ENCODE measurements at places on chromosomes 2 and 18.

DNA sequence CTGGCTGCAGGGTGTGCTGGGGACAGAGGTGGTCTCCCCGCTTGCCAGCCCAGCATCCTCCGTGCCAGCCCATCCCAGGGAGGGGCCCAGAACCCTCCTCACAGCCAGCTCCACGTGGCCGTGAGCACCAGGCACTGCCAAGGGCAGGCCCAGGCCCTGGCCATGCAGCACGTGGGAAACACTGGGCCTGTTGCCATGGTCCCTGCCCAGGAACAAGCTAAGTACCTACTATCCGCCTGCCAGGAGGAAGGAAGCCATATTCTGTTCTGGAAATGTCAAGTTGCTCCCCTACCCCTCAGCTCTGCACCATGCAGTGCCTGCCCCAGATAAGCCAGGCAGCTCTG, 250.6 kb downstream of the CYP26B1 start:
- DNase-seq, result no peak

DNA sequence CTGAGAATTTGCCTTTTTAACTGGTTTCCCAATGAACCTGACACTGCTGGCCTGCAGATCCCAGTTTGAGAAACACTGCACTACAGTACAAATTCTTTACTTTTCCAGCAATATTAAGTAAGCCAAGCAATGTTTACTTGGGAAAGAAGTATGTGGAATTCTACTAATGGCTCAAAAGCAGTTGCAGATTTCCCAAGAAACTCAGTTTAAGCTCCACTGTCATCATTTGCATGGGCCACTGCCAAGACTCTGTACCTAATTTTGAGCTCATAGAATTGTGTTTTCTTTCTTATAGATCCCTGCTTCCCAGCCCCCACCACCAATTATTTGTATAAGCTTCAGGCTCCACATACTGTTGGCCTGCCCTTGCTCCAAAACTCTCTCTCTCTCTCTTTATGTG, 676.1 kb downstream of the RNF144A start:
- no peak for DNase-seq

- DNase-seq, result no peak
These were observed 510.6 kb upstream of the RAB6C start for GRCh38 chr2:129468879-129469278.

GRCh38 chr18:27206411-27206810, 21.3 kb upstream of the CHST9 start:
- DNase-seq, result no peak

DNA sequence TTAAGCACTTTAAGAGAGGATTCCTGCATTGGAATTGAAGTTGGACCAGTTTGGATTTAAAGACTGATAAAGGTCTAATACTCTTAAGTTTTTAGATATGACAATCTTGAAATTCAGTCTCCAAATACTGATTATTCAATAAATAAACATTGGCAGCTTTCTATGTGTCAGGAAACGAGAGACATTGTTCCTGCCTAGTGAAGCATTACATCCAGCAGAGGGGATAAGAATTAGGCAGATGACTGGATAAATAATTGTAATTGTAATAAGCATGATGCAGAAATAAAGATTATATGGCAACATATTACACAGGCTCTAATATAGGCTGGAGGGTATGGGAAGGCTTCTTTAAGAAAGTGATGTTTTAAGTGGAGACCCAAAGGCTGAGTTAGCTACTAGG, 226.5 kb upstream of the MMADHC start:
- DNase-seq, result no peak

DNA sequence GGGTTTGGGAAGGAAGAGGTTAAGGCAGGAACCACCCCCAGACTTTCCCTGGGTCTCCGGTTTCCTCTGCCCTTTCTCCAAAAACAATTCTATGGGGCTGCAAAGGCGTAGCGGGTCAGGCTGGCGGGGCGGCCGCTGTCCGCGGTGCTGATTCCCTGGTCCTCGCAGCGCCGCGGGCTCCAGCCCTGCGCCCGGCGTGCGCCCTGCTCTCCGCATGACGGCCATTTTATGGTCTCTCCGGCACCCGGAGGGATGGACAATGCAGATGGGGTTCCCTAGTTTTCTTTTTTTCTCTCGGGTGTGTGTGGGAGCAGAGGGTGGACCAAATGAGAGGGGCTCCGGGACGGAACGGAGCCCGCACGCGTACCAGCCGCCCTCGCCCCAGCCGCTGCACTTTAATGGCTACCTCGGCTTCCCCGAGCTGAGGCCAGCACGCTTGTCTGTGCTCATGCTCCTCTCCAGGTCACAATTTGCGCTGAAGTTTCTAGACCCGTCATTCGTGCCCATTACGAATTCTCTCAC, 1.6 kb downstream of the ST8SIA3 start:
- DNase-seq, result no peak

GRCh38 chr2:162926907-162927306, 88.3 kb upstream of the KCNH7 start:
- DNase-seq, result no peak

GRCh38 chr2:61178603-61179545, 16.9 kb downstream of the C2orf74 start:
- no peak for DNase-seq

- DNase-seq, result no peak
These were observed 52.6 kb upstream of the PEX13 start for GRCh38 chr2:60964651-60965498.

DNA sequence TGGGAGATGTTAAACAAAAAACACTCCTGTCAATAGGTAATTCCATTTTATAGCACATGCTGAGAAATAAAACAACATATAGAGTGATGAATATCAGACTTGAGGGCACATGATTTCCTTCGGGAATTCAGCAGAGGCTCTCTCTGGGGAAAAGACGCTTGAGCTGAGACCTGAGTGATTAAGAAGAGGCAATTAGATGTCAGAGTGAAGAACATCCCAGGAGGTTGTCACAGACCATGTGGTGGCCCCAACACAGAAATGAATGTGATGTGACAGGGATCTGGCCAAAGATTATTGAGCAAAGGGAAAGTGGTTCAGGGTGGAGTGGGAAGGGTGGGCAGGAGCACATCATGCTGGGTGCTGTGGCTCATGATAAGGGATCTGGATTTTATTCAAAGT, 254.7 kb downstream of the RAD51AP2 start:
- DNase-seq, result no peak

GRCh38 chr2:208186465-208186864, 3.4 kb downstream of the C2orf80 start:
- no peak for DNase-seq

GRCh38 chr18:58753976-58754375, 82.7 kb downstream of the MALT1 start:
- no peak for DNase-seq

DNA sequence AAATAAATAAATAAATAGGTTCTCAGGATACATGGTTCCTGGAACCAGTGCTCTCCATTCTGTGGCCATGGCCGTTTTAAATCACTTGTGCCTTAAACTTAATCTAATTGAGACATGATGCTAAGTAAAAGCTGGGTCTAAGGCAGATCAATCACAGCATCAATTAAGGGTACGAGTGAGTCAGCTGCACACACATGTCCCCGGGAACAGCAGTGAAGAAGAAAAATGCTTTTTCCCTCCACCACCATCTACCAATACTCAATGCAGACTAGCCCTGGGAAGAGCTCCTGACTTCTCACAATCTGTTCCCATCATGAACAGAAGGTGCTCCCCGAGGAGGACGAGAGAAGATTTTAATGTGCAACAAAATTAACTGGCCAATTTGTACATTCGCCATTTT, 6.8 kb upstream of the CHMP1B start:
- no peak for DNase-seq

DNA sequence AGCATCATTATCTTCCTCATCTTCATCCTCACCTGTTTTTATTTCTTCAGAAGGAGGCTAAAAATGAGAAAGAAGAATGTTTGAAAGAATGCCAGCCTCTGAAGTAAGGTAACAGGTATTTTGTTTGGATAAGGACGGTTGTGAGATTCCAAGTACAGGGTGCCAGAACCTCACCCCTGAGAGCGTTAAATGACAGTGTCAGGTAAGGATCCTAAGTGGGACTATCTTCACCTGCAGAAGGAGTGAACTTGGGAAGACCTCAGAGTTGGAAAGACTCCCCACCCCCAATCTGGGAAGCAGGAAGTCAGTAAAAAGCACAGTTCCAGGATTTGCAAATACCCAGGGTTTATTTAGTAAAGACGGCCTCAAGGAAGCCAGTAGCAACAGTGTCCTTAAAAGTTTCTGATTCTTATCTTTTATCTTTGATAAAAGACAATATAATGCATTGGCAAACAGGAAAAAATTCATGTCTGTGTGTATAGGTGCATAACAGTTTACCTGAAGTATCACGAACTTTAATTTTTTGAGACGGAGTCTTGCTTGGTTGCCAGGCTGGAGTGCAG, 52.3 kb downstream of the THOC1 start:
- no peak for DNase-seq

- no peak for DNase-seq
These were observed 46.4 kb upstream of the REEP1 start for GRCh38 chr2:86383844-86384243.

DNA sequence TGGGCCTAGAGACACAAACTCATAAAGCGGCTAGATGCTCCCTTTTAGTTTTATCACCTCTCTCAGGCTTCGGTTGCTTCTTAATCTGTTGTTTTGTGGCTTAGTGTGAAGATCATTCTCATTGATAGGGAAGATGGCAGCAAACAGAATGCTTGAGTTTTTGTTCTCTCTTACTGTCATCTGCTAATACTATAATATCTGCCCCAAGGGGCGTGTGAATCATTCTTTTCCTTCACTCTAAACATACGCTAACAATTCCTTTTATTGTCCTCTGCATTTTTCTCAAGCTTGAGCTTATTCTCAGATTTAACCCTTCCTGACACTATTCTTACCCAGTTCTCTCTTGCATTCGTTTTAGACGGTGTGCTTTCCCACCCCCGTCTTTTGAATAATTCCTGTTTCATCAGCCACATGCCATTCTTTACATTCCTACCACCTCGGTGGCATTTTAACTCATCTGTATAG, 323.9 kb upstream of the NRP2 start:
- no peak for DNase-seq

GRCh38 chr2:159202568-159203071, 83.9 kb downstream of the WDSUB1 start:
- no peak for DNase-seq
